ENCODE measurements at places on chromosomes 3 and 15.

- DNase-seq = no peak
These were observed 30.3 kb downstream of the RAP2B start for GRCh38 chr3:153192327-153192726.

DNA sequence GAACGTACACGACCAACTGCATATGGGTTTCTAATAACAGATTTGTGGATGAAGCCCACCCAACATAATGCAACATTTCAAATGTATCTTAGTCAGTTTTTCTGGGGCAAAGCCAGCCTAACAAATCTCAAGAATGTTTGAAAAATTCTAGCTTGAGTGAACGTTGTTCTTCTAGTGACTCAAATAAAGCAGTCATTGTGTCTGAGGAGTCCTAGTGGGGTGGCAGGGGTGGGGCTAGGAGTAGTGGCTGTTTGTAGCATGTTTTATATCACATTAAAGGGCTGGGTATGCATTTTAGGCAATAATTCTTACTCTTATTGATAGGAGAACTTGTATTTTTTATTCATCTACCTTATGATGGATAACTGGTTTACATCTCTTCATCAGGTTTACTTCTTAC lies 6.0 kb downstream of the B3GNT5 start:
- no peak for DNase-seq

DNA sequence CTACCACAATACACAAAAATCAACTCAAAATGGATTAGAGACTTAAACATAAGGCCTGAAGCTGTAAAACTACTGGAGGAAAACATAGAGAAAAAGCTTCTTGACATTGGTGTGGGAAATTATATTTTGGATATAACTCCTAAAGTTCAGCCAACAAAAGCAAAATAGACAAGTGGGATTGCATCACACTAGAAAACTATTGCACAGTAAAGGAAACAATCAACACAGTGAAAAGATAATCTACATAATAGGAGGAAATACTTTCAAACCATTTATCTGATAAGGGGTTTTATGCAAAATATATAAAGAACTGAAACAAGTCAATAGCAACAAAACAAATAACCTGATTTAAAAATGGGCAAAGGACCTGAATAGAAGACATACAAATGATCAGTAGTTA lies 37.6 kb upstream of the TP63 start:
- DNase-seq = no peak

- DNase-seq = no peak
These were observed 321.5 kb upstream of the CADM2 start for GRCh38 chr3:84637272-84637671.

DNA sequence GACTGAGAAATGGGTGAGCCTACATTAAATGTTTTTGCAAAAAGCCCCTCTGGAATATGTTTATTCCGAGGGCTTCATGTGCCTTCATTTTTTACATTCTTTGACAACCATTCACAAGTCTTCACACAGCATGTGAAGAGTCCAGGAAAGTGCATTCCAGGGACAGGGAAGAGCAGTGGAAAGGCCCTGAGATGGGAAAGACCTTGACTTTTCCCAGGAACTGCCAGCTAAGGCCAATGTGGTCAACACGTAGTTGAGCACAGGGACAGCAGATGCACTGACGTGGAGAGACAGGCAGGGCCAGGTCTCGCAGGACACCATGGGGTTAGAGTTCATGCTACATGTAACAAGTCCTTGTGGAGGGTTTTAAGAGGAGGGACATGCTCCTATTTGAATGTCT lies 21.7 kb downstream of the SSR3 start:
- DNase-seq = no peak

DNA sequence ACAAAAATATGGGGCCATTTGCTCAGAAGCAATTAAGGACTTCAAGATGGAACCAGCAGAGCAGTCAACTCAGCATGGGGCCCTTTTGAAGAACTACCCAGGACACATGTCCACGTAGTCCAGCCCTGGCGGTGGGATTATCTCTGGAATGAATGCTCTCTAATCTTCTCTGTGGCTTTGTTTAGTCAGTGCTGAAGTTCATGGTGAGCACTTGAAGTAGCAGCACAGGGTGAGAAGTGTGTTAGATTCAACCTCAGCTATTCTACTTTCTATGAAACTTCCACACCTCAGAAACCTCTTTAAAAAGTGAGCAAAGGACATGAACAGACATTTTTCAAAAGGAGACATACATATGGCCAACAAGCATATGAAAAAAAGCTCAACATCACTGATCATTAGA lies 74.4 kb downstream of the THRB start:
- DNase-seq = no peak

DNA sequence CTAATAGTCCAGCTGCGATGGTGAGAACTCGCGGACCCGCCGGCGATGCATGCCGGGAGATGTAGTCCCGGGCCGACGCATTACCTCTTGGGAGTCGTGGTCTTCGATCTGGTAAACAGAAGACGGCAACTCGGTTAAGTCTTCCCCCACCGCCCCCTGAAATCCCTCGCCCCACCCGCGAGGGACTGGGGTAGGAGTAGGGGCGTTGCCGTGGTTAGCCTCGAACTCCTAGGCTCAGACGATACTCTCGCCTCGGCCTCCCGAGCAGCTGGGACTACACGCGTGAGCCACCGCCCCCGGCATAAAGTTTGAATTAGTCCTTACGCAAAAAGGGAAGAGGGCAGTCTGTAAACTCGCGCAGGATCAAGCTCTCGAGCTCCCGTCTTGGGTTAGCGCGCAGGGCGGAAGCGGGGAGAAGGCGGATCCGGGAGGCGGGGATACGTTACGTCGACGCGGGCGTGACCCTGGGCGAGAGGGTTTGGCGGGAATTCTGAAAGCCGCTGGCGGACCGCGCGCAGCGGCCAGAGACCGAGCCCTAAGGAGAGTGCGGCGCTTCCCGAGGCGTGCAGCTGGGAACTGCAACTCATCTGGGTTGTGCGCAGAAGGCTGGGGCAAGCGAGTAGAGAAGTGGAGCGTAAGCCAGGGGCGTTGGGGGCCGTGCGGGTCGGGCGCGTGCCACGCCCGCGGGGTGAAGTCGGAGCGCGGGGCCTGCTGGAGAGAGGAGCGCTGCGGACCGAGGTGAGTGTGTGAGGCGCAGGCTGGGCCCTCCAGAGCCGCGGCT lies at the start of gene RAD51:
RAD51 (plus strand) TSS at position 487 of the 781 bp plus-strand sequence. CDS start 3,585 bp downstream, outside the sequence.
- peak; percentile 77 for DNase-seq

DNA sequence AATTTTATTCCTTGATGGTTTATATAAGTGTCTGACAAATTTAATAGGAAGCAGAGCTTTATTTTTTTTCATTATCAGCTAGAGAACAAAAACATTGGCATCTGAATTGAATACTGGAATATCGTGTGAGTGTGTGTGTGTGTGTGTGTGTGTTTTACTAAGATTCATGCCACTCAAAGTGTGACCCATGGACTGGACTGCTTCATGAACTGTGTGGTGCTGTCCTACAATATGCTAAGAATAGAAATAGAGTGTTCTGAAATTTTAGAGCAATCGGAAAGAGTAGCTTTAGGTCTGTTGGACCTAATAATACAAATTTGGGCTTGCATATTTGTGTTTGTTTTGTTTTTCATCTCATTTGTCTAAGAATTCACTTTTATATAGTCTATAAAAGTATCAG lies 89.6 kb downstream of the MITF start:
- DNase-seq = no peak

GRCh38 chr15:60905587-60905986 lies 323.5 kb downstream of the RORA start:
- no peak for DNase-seq

- no peak for DNase-seq
These were observed 56.5 kb downstream of the ADCY5 start for GRCh38 chr3:123392368-123392767.

DNA sequence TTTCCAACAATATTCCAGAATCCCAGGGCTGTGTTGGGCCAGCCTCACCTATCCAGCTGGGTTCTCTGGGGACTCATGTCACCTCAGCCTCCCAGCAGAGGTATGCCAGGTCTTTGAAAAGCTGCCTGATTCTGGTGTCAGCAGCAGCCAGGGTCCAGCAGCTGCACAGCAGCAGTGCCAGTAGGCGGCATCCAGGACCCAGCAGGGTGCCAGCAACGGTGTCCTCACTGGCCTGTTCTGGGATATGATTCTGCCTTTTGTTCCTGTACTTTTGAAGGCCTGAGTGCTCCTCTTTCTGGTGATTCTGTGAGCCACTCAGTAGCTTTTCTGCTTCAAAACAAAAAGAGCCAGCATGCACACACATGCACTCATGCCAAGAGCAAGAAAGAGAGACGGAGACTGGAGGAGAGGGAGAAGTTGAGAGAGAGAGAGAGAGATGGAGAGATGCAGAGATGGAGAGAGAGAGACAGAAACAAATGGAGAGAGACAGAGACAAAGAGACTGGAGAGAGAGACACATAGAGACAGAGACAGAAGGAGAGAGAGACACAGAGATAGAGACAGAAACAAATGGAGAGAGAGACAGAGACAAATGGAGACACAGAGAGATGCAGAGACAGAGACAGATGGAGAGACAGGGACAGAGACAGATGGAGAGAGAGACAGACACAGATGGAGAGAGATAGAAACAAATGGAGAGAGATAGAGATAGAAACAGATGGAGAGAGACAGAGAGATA lies 205.7 kb downstream of the UACA start:
- no peak for DNase-seq

- DNase-seq = no peak
These were observed 82.2 kb downstream of the STRIT1 start for GRCh38 chr3:155211266-155211665.

GRCh38 chr3:39291903-39292329 lies 12.1 kb upstream of the CX3CR1 start:
- DNase-seq = no peak

DNA sequence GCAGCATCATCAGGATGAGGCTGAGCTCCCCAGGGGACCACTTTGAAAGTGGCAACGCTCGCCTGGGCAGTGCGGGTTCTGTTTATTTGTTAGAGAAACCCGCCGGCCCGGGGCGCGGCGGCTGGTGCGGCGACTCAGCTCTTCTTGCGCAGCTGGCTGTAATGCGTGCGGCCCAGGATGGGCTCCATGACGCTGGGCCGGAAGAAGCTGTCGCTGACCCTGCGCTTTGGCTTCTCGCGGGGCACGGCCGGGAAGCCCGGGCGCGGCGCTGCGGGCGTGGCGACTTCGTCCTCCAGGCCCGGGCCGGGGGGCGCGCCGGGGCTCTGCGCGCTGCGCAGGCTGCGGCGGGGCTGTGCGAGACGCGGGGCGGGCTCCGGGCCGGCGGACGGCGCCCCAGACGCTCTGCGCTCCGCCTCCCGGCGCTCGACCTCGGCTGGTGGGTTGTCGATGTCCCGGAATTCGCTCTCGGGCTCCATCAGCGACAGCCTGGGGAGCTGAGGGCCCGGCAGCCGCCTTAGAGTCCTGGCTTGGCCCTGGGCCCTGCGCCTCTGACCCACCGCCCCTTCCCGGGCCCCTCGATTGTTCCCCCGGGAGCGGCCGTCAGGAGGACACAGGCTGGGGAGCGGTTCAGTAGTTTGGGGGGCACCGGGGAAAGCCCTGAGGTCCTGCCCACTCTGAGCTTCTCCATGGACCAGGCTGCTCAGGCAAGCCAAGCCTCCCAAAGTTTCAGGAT lies 10.3 kb upstream of the KIF7 start:
- DNase-seq = no peak

GRCh38 chr15:76217029-76217881 lies 94.0 kb downstream of the ETFA start:
- DNase-seq = no peak

Data from esophagus squamous epithelium (tissue), 5 donors.